ENCODE measurements at places on chromosomes 4 and X.

DNA sequence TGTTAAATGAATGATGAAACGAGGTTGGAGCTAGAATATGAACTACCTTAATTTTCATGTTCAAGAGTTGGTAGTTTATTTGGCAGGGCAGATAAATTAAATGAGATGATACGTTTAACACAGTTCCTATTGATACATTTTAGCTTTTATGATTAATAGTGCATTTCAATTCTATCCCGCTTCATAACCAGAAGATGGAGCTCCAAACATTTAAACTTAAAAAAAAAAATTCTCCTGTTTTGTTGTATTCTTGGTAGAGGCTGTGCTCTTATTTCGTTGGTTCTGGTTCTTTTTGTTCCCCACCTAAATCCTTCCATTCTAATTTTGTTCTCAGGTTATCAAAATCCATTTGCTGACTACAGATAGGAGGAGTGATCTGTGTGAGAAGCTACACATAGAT, 71.8 kb upstream of the PTPN13 start:
- no peak for DNase-seq

- DNase-seq = no peak
Observed at GRCh38 chr4:114807357-114807756, 208.8 kb downstream of the UGT8 start.

DNA sequence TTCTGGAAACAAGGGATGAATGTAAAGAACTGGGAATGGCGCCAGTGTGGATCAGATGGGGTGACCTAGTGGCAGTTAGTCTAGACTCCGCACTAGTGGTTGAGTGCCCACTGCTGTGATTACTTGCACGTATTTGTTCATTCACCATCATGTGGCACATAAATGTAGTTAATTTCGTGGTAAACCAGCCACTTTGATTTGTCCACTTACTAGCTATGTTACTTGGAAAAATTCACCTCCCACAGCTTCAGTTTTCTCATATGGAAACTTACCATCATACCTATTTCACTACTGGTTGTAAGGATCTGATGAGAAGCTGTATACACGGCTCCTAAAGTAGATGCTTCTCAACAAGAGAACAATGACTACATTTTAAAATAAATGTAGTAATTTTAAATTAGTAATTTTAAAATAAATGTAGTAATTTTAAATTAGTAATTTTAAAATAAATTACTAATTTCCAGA, 394 bp upstream of the DYNLT3 start:
- no peak for DNase-seq

GRCh38 chr4:184408021-184408683, 66.2 kb downstream of the IRF2 start:
- DNase-seq = no peak

- no peak for DNase-seq
Observed at GRCh38 chr4:56742080-56742871, 61.2 kb upstream of the HOPX start.

- DNase-seq = no peak
Observed at GRCh38 chrX:5976332-5976731, 252.3 kb downstream of the NLGN4X start.

DNA sequence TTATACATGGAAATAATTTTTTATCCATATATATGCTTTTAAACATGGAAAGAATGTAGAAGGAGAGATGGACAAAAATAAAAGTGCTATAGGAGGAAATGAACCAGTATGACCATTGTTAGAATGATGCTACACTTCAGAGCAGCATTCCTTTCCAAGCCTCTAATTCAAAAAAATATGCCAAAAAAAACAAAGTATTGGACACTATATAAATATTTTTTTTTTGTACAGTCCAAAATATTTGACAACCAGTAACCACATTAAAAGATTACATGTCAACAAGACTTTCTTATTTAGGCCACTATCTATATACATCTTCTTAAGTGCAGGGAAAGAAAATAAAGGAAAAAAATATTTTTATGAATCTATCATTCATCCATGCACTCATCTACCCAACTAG, 198.6 kb downstream of the LRBA start:
- no peak for DNase-seq

- DNase-seq = no peak
Observed at GRCh38 chrX:120365320-120365719, 3.4 kb downstream of the ATP1B4 start.

DNA sequence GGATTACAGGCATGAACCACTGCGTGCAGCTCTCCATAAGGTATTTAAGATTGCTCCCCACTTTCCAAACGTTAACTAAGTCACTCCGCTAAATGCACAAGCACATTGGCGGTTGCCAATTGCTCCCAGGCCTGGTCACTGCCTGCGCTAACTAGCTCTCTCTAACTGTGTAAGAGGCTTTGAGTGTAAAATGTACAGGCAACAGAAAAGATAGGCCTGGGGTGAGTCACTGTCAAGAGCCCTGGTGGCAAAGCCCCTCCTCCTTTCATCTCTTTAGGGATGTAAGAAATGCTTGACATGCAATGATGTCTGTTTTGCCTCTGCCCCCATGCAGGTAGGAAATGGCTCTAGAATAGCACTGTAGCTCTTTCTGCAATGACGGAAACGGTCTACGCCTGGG, 329.7 kb upstream of the GATB start:
- peak; percentile 16 for DNase-seq

GRCh38 chrX:86194758-86195157, 46.5 kb downstream of the DACH2 start:
- no peak for DNase-seq

DNA sequence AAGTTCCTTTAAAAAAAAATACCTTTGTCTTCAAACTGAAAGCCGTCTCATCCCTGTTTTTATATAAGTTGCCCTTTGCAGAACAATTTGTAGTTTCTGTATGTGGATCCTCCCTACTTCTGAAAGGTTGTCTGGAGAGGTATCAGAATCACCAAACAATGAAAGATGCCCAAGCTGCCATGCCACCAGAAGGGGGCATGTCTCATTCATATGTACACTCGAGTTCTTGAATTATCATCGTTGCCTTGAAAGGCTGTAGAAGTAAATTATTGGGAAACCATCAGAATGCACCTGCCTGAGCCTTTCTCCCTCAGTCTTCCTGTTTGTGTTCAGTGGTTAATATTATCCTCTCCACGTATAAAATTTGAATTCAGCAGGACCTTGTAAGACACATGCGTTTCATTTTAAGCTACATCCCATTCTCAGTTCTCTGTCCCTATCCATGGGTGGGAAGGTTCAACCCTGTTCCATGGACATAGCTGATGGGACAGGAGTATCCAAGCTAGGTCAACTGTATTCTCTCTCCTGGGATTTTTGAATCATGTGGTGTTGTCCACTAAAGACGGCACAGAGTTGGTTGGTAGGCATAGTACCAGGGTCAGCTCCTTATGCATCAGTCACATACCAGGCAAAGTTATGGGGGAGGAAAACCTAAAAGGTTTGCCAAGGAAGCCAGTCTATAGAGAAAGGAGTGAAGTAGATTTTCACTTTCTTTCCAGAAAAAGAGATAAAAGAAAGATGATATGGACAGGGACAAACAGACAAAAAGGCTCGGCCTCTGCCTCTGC, 24.0 kb downstream of the GALNT7 start:
- no peak for DNase-seq
